NCI-H187 treated with DMSO at 0.1 percent for 48 hours (cell line): ENCODE measurements at places on chromosomes 16 and 17.

DNA sequence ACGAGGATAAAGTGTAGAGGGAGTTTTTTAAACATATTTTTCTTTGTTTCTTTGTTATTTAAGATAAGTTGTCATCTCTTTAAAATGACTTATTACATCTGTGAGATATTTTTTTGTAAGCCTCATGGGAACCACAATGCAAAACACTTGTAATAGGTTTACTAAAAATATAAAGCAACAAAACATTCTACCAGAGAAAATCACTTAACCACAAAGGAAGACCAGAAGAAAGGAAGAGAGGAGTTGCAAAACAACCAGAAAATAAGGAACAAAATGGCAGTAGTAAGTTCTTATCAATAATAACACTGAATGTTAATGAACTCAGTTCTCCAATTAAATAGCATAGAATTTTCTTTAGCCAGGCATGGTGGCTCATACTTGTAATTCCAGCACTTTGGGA lies 22.9 kb downstream of the DHRS7B start:
- no peak for DNase-seq

DNA sequence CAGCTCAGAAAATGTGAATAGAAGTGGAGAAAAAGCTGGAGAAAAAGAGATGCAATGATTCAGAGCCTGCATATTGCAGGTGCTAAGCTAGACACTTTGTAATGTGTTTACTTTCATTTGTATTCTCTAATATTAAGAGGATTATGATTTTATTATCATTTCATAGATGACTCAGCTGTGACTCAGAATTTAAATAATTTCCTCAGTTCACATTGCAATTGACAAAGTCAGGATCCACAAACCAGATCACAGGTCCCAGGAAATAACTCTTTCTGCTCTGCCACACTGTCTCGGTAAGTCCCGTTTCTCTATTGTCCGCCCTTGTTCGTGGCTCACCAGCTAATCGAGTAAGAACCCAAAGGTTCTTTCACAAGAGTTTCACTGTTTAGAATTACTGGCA lies 235.4 kb upstream of the MON1B start:
- DNase-seq: no peak

GRCh38 chr16:56607109-56607618 lies 1.2 kb upstream of the MT2A start:
- DNase-seq: no peak

- DNase-seq: no peak
These were observed 53.2 kb upstream of the ZNF750 start for GRCh38 chr17:82892899-82893565.

DNA sequence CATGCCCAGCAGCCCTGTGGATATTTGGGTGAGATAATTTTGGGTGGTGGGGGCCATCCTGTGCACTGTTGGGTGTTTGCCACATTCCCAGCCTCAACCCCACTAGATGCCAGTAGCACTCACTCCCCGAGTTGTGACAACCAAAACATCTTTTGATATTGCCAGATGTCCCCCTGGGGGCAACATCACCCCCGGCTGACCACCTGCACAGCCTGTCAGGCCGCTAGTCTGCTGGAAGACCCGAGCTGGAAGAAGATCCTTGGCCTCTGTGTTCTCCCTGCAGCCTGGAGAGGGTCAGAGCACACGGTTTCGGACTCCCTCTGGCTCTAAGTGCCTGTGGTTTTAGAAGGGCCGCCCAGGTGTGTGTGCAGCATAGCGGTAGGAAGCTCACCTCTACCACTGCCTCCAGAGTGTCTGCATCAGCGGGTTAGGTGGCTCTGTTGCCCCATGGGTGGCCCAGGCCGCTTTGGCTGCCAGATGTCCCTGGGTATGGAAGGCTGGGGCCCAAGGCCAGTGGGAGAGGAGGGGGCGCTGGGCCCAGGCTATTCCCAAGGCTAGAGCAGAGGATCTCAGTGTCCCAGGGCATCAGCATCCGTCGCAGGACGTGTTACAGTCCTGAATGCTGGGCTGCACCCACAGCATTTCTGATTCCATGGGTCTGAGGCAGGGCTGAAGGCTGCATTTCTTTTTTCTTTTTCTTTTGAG lies 195.8 kb upstream of the GSE1 start:
- DNase-seq: no peak

GRCh38 chr16:23999663-24000062 lies 163.9 kb downstream of the PRKCB start:
- no peak for DNase-seq

DNA sequence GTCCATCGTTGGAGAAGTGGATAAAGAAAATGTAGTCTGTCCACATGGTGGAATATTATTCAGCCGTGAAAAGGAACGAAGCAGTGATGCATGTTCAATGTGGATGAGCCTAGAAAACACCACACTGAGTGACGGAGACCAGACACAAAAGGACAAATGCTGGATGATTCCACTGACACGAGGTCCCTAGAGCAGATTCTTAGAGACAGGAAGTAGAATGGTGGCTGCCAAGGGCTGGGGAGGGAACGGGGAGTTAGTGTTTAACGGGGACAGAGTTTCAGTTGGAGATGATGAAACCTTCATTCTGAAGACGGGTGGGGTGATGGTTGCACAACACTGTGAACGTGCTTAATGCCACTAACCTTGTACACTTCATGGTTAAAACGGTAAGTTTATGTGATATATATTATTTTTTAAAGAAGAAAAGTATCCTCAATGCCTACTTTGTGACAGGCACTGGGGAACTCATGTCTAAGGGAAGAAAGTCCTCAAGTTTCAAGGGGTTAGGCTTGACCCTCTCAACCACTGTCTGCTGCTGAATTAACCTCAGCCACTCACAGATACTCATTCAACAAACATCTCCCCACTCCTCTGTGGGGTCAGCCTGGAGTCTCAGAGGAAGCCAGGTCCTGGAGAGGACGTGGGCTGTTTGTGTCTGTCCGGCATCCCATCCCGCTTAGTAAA lies 17.6 kb downstream of the C16orf74 start:
- DNase-seq: no peak

DNA sequence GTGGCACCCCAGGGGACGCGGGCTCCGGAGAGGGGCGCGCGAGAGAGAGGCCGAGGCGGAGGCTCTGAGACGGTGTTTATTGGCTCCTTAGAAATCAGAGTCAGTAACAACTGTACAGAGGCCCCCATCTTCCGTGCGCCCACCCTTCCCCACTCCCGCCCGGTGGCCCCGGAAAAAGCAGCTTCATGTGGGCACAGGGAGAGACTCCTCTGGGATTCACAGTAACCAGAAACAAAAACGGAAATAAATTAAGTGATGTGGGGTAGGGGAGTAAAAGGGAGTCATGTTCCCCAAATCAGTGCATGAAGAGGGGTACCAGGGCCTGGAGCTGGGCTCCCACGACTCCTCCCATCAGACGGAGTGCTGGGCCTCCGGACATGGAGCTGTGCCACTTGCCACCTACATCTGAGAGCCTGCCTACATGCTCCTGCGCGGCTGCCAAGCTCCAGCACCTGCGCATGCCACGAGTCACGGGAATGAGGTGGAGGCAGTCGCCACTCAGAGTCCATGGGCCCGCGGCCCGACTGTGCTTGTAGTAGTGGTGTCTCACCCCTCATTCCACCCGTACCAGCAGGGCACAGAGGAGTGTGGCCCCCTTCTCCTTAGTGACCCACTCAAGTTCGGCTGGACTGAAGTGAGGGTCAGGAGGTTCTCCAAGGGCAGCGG lies 543 bp upstream of the GPS2 start:
- no peak for DNase-seq

- no peak for DNase-seq
These were observed 2.9 kb downstream of the ZNF750 start for GRCh38 chr17:82836823-82837357.

DNA sequence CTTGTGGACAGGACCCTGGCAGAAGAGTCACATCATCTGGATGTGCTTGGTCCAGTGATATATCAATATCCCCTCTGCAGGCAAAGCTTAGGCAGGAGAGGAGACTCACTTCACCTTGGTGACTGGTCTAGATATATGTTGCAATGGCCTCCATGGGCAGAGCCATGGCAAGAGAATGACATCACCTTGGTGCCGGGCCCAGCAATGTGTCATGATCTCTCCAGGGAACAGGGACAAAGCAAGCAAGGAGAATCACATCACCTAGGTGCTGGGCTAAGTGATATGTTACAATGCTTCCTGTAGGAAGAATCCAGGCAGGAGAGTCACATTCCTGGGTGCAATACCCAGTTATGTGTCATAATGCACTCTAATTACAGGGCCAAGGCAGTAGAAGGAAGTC lies 2106.2 kb downstream of the TP53TG3F start:
- DNase-seq: no peak

GRCh38 chr17:65051922-65052321 lies 4.6 kb downstream of the GNA13 start:
- DNase-seq: no peak

GRCh38 chr17:43469145-43469544 lies 14.6 kb upstream of the DHX8 start:
- DNase-seq: no peak

GRCh38 chr17:596287-596686 lies 118.4 kb downstream of the VPS53 start:
- DNase-seq: no peak

DNA sequence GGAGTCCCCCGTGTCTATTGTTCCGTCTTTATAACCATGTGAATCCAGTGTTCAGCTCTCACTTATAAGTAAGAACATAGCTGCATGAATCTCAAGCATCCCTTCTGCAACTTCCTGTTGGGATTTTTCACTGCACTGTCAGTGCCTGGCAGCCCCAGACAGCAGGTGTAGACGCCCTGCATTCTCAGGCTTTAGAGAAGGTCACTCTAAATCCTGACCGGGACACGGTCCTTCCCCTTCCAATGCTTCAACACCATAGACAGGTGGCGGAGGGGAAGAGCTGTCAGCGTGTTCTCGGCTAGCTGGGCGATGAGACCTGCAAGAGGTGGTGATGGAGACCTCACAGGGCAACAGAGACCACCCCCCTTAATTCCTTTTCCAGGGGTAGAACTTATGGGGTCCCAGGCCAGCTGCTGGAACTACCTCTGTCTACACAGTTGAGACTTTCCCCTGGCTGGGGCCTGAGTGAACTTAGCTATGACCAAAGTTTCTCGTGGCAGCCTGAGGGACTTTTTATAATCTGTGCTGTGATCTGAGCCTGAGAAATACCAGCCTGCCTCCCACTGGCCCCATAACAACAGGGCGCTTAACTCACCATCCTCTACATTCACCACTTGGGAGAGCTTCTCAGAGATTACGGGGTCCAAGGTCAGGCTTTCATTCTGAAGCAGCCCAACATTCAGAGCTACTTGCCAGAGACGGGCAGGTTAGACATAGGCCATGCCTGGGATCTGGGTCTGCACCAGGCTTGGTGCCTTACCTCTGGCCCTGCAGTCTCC lies 143.2 kb upstream of the TNRC6C start:
- no peak for DNase-seq

- DNase-seq: no peak
These were observed 2.8 kb downstream of the HAPSTR1 start for GRCh38 chr16:9094011-9094846.

DNA sequence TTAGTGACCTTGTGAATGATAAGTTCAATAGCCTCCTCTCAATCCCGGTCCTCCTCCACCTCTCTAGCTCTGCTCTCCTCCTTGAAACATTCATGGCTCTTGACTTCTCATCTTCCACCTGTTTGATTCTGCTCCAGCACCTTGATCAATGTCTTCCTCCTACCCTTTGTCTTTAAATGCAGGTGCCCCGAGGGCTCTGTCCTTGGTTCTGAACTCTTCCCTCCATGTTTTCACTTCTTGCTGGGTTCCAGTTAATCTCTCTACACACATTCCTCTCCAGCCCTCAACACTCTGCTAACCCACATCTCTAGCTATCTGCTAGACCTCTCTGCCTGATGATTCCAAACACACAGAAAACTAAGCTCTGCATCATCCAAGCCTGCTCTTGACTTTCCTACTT lies 13.4 kb downstream of the CD300E start:
- no peak for DNase-seq

DNA sequence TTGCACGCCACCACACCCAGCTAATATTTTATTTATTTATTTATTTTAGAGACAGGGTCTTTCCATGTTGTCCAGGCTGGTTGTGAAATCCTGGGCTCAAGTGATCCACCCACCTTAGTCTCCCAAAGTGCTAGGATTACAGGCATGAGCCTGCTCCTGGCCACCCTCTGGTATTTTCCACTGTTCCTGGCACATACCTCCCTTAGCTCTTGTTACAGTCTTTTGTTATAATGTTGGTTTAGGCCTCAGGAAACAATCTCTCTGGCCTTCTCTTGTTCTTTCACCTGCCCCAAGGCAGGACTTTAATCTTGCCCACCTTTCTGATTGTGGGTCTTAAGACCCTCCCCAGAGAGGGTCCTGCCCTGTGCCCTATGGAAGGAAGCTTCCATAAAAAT lies 3.6 kb upstream of the CYTH1 start:
- DNase-seq: no peak

DNA sequence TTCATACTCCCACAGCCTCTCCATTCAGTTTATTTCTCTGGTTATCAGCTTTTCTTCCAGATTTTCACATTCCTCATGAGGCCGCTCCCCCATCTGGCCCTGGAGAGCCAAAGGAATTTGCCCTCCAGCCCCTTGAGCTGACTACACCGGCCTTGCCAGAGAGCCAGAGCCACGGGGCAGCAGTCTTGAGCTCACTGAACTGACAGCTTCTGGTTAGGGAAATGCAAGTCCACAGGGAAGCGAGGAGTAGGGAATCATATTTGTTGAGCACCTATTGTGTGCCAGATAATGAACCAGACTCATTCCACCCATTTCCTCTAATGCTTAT lies 102.4 kb downstream of the ABCC12 start:
- DNase-seq: no peak

GRCh38 chr17:688100-688989 lies 26.3 kb downstream of the VPS53 start:
- DNase-seq: no peak

DNA sequence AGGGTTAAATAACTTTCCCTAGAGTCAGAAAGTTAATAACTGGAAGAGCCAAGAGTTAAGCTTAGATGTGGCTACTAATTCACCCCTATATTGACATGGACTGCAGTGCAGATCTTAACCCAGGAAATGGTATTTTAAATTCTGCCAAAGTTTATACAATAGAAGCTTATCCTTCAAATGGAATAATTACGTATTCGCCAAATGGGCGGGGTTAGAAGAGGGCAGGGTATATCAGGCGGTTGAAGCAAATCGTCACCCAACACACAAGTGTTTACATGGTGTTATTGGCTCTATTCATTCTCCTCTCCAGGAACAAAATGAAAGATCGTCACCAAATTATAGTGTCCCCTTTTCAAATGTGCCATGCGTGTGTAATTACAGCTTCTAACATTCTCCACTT lies 182.7 kb downstream of the PRKCB start:
- no peak for DNase-seq
